Sigmoid colon (tissue), 7 donors: ENCODE measurements at places on chromosomes 2 and 18. TPM values are rescaled to one million over a fixed set of nuclear protein-coding genes. Genes with fewer than 3 reads are reported as not detected.

DNA sequence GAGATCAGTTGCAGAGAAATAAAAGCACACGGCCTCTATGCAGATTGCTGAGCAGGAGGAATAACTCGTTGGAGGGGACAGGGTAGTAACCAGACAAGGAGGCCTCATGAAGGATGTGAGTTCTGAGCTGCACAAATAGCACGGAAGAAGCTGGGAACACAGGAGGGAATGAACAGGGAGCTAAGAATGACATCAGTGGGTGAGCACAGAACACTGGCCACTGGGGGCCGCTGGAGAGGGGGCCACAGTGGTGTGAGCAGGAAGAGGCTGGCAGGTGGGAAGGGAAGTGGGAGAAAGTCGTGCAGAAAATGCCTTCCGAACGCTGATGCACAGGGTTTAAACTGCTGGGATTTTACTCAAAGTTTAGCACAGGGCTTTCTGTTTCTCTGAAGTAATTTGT lies 61.0 kb downstream of the ZAP70 start:
- no peak for DNase-seq

GRCh38 chr2:6887751-6888192 lies 10.2 kb downstream of the RSAD2 start:
- no peak for DNase-seq

DNA sequence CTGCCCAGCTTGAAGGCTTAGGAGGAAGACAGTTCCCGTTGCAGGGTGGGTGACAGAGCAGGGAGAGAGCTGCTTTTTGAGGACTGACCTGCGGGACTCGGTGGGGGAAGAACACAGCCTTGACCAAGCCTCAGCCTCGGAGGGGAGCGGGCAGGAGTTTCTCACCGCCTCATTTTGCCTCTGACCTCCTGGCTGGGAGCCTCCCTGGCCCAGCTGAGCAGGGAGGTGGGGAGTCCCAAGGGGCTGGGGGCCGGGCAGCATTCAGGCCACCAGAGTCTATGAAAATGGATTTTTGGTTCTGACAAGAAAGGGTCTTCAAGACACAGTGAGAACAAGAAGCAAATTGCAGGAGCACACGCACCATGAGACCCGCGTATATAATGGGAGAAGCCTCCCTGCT lies 51.3 kb upstream of the SMAD7 start:
- no peak for DNase-seq

DNA sequence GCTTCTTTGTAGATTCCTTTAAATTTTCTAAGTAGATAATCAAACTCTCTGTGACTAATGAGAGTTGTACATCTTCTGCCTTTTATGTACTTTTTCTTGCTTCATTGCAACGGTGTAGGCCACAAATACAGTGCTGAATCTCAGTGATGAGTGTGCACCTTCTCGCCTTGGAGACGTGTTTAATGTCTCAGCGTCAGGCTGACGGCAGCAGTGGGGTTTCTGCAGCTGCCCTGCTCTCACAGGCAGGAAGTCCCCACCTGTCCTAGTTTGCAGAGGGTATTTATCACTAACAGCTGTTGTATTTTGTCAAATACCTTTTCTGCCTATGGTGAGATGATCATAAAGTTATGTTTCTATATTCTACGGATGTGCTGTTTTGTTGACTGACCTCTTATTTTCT lies 13.3 kb downstream of the AGXT start:
- no peak for DNase-seq

DNA sequence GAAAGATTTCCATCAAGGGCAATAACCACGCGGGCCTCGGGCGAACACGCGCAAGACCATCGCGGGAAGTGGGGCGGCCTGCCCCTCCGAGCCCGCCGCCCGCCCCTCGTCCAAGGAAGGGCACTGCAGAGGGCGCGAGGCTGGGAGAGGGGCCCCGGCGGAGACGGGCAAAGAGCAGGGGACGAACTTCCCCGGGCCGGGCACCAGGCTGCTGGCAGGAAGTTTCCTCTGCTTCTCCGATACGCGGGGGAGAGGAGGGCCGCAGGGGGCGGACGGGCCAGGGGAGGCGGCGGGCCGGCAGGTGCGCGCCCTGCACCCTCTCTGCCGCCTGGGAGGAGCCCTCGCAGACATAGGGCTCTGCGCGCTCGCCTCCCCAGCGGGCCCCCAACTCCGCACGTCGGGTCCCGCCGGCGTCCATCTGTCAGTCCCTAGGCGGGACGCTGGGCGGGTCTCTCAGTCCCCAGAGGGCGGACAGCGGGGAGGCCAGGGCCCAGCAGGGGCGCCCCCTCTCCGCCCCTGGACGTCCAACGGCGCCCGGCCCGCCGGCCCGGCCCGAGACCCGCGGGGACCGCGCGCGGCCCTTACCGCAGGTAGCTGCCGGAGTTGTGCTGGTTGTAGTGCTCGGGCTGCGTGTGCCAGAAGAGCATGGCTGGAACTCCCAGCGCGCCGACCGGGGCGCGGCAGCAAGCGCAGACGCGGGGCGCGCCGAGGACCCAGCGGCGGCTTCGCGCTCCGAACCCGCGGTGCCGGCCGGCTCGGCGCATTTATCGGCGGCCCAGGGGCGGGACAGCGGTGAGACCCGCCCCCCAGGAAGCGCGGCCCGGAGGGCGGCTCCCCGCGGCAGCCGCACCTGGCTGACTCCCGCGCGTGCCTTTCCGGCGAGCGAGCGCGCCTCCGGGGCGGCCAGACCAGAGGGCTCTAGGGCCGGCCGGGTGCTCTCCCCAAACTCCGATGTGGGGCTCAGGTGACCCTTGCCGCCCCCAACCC lies at the start of gene TFCP2L1:
TSS of gene TFCP2L1 (minus strand) at position 740 of the 987 bp plus-strand sequence. CDS start at position 647, 93 bp downstream.
- no peak for DNase-seq

- DNase-seq: no peak
These were observed 18.4 kb upstream of the PRLH start for GRCh38 chr2:237547841-237548416.

DNA sequence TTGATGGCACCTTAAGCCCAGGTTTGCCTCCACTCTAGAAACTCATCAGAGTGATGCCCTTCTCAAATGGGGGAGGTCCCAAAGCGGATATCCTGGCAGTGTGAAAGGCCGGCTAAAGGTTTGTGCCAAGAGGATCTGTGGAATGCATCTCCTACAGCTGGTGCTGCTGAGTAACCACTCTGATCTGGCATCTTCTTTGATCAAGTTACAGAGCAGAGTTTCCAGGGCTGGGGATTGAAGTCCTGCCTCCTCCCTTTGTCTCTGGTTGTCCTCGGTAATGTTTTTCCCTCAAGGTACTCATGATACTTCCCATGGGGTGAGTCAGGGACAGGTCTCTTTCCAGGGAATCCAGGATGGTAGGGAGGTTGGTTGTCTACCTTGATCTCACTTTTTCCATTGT lies 24.6 kb downstream of the PRKRA start:
- DNase-seq: no peak

GRCh38 chr2:220209751-220210150 lies 582.3 kb downstream of the SLC4A3 start:
- no peak for DNase-seq

DNA sequence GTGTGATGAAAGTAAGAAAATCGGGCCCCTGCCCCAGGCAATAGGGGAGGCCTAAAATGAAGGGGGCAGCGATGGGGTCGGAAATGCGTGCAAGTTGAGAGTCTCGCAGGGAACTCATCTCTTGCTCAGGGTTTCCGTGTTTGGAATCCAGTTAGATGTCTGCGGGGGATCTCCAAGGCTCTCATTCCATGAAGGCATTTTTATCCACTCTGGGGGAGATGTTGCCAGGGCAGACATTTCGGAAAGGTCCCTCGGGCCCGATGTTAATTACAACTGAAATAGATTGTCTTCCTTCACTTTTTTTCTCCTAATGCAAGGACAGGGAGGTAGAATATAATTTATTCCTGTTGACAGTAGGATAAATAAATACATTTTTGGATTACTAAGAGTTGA lies 12.8 kb upstream of the SKOR2 start:
- no peak for DNase-seq

- DNase-seq: peak; percentile 45
These were observed 30.4 kb upstream of the ALLC start for GRCh38 chr2:3627500-3628100.

DNA sequence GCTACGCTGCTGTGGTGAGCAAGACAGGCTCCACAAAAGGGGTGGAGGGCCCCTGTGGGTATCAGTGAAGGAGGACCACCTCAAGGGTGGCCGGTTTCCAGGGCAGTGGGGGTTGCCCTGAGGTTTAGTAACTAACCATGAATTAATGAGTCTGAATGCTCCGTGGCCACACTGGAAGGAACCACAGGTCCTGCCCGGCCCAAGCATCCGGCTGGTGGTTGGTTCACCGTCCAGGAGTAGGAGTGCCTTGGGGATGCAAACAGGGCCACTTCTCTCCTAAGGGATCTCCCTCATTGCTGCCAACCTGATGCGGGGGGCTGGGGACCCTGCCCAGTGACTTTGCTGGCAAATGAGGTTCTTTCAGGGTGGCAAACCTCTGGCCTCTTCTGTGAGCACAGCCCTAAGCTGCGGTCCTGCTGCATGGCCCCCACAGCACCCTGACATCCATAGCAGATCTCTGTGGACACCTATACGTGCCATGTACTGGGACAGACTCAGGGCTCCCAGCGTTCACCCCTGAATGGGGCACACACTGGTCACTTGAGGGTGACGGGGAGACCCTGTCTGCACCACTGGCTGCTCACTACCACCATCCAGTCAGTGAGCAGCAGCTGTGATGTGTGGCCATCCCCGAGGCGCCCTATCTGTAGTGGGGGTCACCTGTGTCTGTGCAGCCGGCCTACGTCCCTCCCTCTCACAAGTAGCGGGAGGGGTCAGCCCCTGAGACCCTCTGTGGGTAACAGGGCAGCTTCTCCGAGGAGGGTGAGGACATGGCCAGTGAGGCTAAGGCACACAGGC lies 41.6 kb downstream of the HS6ST1 start:
- peak; percentile 58 for DNase-seq

- DNase-seq: no peak
These were observed 2.4 kb downstream of the CDK5R2 start for GRCh38 chr2:218961651-218962570.

GRCh38 chr2:183782436-183782835 lies 658.2 kb downstream of the NUP35 start:
- no peak for DNase-seq

GRCh38 chr2:201353116-201353515 lies 4.0 kb downstream of the FLACC1 start:
- no peak for DNase-seq

DNA sequence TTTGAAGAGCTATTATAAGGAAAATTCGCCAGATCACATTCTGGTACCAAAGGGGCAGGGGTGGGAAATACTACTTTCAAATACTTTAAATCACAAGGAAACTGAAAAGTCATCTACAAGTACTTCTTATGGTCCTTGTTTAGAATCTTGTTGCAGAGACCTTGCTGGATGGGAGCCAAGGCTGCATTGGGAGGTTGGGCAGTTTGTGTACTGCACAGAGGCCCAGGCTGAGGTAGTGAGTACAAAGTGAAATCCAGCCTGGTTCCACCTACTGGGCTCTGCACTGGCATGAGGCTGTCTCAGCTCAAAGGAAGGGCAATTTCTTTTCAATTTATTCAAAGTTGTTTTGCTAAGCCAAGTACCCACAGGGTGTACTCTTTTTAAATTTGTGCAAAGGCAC lies 140.3 kb upstream of the DLX2 start:
- no peak for DNase-seq

DNA sequence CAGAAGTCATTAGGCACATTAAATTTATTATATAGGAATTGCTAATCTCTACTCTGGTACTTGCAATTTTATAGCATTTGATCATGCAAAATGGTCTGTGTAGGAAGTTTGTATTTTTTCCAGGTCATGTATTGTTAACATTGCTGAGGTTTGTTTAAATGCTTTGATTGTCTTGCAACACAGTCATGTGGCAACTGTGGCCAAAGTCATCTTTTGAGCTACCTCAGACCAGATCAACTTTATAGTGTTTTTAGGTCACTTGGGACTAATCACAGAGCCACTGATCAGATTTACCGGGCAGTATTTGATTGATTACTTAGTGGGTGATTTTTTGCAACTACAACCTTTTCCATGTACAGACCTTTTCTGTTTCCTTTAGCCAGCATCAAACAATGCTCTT lies 3.7 kb downstream of the SERPINB5 start:
- no peak for DNase-seq

- no peak for DNase-seq
These were observed 87.4 kb downstream of the SLC4A3 start for GRCh38 chr2:219714681-219715400.

DNA sequence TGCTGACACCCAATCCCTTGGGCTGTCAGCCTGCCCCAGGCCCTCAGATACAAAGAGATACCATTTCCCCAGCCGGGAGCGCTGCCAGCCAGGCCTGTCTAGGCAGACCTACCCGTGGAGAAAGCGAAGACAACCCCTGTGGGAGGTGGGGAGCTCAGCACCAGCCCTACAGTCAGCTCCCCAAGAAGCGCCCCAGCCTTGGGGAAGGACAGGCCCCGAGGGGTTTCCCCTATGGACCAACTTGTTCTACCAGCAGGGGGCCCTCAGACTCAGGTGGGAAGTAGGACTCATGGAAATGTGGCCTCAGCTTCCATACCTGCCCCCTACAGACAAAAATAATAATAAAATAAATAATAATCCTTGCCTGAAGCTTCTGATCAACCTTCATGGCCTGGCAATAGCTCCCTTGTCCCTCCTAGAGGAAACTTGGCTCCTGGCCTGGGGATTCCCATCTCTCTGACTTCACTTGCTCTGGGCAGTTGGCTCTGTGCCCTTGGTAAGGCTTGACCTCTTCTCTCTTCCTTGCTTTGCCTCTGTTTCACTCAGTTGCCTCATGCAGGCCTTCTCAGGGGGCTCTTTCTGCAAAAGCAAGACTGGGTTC lies 7.0 kb downstream of the SLC35F6 start:
- peak; percentile 94 for DNase-seq

DNA sequence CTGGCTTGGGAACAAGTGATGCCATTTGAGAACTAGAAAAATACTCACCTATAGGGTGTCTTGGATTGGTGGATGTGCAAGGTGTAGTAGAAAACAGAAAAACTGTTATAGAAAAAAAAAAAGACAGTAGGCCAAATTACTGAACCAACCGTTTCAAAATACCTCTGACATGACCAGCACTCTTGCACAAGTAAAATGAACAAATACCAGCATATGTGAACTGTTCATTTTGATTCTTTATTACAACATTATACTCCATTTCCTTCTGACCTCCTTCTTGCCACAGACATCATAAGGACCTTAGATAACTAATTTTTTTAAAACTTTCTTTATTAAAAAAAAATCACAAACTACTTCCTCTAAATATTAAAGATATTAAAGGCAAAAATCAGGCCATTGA lies 125.5 kb downstream of the ATAD2B start:
- no peak for DNase-seq

- DNase-seq: no peak
These were observed 221.7 kb downstream of the PAX3 start for GRCh38 chr2:222076973-222077690.

The PJVK gene
- 2.9 TPM for total RNA-seq

The EHD3 gene
- 7.8 TPM for total RNA-seq

The TRAPPC12 gene
- total RNA-seq: 70.6 TPM

The APCDD1 gene
- total RNA-seq: 8.9 TPM

The IL1F10 gene
- total RNA-seq: not detected

The RAPGEF4 gene
- 4.3 TPM for total RNA-seq

The ALPP gene
- total RNA-seq: not detected

The SP110 gene
- 21.4 TPM for total RNA-seq

The ARHGAP15 gene
- total RNA-seq: 5.7 TPM

The MARCO gene
- 3.3 TPM for total RNA-seq

The AMER3 gene
- total RNA-seq: not detected

The MROH2A gene
- total RNA-seq: not detected

The TNS1 gene
- total RNA-seq: 444 TPM

The CDH2 gene
- 8.2 TPM for total RNA-seq

The ABCG8 gene
- total RNA-seq: not detected

The ABHD1 gene
- not detected for total RNA-seq

The GKN1 gene
- not detected for total RNA-seq

The ACMSD gene
- total RNA-seq: not detected

The MEIS1 gene
- 122 TPM for total RNA-seq
